ENCODE measurements at places on chromosomes 11 and 22. TPM values are rescaled to one million over a fixed set of nuclear protein-coding genes. Genes with fewer than 3 reads are reported as not detected.

DNA sequence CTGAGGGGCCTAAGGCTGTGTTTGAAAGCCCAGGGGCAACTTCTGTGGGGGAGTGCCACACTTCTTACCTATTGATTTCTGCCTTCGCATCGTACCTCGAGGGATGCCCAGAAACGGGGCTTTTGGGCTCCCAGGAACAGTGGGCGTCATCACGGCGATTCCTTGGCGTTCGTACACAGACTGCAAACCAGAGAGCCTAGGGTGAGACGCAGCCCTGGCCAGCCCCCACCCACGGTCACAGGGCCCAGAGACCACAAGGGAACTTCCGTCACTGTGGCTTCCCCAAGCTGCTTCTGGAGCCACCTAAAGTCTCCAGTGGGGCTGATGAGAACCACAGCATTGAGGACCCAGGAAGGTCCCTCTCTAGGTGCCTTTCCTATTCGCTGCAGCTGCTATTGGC is 91.9 kb downstream of the CTTN start:
- no peak for DNase-seq

MOGAT2 gene
- 0.17 TPM for polyA plus RNA-seq

AGBL2 gene
- polyA plus RNA-seq: 15.8 TPM

GRIK4 gene
- polyA plus RNA-seq: 7.4 TPM

- no peak for DNase-seq
These were observed 34.3 kb downstream of the MRTFA start for GRCh38 chr22:40602231-40602630.

DNA sequence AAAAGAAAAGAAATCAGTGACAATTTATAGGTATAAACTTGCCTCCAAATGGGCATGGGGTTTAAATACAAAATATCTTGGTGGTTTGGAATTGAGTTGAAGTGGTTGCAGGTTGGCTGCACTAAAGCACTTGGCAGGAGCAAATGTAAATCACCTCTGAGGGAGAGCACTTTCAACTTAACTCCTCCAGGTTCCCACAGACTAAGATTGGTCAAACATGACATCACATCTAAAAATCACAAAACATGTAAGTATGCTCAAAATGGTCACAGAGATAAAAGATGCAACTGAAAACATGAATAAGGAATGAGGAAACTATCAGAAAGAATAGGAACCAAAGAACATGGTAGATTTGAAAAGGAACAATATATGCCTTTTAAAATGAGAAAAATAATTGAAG is 12.3 kb upstream of the SHANK3 start:
- no peak for DNase-seq

DNA sequence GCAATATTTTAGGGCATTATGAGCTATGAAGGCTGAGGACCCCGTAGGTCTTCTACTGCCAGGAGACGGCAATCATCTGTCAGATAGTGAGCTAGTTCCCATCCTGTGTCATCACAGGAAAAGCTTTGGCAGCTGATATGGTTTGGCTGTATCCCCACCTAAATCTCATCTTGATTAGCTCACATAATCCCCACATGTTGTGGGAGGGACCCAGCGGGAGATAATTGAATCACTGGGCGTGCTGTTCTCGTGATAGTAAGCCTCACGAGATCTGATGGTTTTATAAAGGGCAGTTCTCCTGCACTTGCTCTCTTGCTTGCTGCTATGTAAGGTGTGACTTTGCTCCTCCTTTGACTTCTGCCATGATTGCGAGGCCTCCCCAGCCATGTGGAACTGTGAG is 18.1 kb downstream of the CSRP3 start:
- DNase-seq: no peak

HMOX1 gene
- polyA plus RNA-seq: 10.2 TPM

NXPE1 gene
- polyA plus RNA-seq: not detected

DNA sequence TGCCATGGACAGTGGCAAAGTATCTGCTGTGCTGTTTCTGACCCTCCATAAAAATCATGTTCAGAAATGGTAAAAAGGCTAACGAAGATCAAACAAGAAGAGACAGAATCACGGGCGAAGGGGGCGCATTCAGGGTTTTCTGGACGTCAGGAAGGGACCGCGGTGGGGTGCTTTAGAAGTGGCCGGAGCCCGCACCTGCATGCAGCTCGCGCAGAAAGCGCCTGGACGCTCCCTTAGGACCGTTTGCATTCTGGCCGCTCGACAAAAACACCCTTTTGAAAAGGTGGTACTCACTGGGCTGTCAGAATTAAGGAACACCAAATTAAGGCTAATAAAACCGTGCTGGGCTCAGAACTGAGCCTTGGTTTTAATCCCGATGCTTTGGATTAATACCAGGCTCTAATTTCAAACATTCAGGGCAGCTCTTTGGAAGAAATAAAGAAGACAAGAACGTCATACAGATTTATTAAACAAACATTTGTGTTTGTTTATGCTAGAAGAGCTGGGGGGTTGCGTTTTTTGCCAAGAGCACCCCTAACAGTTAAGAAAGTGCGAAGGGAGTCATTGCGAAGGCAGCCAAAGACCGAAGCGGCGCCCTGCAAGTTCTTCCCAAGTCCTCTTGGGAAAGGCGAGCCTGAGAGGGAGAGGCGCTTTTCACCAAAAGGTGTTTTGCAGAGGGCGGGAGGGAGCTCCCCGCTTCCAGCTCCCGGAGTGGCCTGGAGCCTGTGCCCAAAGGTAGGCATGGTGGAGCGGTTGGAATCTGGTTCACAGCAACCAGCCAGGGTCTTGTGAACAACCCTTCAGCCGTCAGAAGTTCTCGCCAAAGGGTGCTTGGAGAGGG is 47.7 kb upstream of the DBX1 start:
- no peak for DNase-seq

PDGFD gene
- polyA plus RNA-seq: 7.6 TPM

DMC1 gene
- polyA plus RNA-seq: 2.7 TPM

GRCh38 chr11:31711137-31711536 is 100.0 kb downstream of the PAX6 start:
- no peak for DNase-seq

DNA sequence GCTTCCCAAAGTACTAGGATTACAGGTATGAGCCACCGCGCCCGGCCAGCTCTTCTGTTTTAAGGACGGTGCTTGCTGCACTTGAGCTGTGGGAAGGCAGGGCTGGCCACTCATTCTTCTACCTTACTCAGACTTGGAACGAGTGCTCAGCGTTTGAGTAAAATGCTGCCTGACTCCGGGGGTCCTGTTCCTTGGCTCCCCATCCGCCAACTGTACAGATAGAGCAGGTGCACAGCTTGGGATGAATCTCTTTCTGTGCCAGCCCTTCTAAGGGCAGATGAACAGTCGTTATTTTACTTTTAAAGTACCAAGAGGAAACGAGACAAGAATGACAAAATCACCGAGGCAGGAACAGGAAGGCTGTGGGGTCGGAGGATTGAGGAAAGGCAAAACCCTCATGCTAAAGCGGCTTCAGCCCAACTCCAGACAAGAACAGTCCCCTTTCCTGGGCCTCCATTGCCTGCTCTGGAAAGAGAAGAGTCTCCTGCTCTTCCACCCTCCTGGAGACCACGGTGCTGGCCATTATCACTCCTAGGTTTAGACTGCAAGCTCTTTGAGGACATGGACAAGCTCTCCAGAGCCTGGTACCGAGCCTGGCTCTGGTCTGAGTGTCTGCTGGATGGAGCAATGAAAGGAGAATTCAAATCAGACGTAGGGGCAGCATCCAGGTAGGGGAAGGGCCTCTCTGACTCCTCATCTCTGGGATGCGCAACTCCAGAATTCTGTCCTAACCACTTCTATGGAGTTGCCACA is 1.1 kb upstream of the SUN2 start:
- no peak for DNase-seq

GRCh38 chr11:43644621-43645299 is 35.8 kb upstream of the HSD17B12 start:
- no peak for DNase-seq

DNA sequence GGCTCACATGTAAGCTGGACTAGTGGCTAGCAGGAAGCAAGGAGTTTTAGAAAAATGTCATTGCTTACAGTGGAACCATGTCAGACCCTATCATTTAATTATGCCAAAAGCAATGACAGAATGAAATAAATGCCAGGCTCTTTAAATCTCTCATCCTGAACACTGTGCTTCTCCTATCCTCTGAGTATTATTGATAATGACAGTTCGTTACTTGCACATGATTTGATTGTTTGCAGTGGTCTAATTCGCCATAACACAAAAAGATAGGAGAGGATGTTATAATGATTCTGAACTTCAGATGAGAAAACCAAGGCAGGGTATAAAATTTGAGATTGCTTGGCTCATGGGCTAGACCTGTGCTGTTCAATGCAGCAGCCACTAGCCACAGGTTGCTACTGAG is 68.2 kb downstream of the FLI1 start:
- no peak for DNase-seq

- no peak for DNase-seq
These were observed 5.5 kb downstream of the RPS6KA4 start for GRCh38 chr11:64364435-64364834.

DNA sequence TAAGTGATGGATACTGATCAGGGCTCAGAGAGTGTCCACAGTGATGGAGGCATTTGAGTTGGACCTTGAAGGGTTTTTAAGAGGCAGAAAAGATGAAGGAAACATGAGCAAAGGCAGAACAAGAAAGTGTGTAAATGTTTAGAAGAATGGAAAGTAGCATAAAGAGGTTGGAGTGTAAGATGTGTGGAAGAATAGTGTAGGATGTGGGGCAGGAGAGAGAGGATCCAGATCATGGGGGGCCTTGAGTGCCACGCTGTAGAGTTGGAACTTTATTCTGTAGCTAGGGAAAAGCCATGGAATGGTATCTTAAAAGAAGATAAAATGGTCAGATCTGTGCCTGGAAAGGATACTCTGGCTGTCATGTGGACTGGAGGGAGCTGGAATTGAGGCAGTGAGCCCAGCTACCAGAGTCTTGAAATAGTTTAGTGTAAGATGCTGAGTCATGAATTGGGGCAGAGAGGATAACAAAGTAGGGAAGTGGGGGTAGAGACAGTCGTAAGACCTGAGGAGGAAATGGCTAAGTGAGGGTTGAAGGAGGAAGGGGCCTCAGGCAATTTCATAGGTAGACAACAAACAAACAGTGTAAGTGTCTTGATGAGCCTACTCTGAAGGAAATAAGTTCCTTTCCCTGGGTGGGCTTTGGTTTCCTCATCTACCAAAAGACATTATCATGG is 6.7 kb downstream of the KCNE3 start:
- DNase-seq: no peak

KDM4D gene
- polyA plus RNA-seq: 1.9 TPM

DNAL4 gene
- 33.7 TPM for polyA plus RNA-seq

GRCh38 chr11:84430661-84431060 is 1144.5 kb upstream of the CCDC90B start:
- DNase-seq: no peak

DNA sequence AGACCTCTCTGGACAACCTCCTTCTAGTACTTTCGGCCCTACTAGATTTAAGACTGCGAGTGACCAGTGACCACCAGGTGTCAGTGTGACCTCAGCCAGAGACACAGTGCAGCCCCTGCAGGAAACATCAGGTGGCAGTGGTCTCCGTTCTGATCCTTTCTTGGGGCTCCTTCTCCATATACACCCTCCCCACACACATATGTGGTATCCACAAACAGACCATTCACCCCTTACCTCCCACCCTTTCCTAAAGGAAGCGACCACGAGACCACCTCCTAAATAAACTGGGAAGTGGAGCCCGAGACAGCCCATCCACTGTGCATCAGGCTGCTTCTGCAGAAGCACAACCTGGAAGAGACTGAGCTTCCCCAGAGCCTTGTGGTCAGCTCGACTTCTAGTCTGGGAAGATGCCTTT is 38.5 kb upstream of the CYP2D6 start:
- peak; percentile 78 for DNase-seq

DNA sequence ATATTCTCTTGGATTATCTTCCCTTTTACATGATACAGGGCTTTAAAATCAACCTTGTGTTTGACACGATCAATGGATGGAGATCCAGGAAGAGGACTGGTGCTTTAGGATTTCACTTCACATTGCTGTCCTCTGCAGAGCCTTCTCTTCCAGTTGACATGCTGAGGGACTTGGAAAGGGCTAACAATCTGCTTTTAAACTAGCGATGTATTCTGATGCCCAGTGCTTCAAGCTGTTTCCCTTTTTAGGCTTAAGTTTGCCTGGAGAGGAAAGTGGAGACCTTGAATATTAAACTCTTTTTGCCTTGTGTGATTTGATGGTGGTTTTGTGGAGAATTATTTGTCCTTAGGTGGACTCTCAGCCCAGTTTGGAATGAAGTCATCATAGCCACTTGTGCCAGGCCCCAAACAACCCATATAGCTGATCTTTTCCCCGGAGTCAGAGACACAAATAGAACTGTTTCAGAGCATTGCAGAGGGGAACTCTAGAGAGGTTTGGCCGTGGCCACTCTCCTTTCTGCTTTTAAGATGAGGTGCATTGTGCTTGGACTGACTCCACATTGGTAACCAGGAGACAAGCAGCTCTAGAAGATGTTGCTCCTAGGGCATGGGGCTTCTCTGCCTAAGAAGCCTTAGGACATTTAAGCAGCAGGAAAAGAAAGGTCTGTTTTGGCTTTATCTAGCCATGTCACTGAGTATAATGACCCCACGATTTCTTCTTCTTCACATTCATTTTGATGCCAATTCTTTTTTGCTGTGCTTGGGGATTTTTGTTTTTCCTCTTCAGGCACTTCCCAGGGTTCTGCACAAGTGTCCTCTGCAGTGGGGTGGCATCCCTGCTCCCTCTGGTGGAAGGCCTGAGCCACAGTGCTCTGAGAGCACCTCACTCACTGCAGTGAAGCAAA is 152.8 kb downstream of the NCAM1 start:
- DNase-seq: peak; percentile 65

MUC5B gene
- 0.49 TPM for polyA plus RNA-seq
